Head of caudate nucleus (tissue), 42 donors: ENCODE measurements at places on chromosomes 3 and 15.

- DNase-seq, result no peak
These were observed 72.7 kb upstream of the HACD2 start for GRCh38 chr3:123657568-123657967.

DNA sequence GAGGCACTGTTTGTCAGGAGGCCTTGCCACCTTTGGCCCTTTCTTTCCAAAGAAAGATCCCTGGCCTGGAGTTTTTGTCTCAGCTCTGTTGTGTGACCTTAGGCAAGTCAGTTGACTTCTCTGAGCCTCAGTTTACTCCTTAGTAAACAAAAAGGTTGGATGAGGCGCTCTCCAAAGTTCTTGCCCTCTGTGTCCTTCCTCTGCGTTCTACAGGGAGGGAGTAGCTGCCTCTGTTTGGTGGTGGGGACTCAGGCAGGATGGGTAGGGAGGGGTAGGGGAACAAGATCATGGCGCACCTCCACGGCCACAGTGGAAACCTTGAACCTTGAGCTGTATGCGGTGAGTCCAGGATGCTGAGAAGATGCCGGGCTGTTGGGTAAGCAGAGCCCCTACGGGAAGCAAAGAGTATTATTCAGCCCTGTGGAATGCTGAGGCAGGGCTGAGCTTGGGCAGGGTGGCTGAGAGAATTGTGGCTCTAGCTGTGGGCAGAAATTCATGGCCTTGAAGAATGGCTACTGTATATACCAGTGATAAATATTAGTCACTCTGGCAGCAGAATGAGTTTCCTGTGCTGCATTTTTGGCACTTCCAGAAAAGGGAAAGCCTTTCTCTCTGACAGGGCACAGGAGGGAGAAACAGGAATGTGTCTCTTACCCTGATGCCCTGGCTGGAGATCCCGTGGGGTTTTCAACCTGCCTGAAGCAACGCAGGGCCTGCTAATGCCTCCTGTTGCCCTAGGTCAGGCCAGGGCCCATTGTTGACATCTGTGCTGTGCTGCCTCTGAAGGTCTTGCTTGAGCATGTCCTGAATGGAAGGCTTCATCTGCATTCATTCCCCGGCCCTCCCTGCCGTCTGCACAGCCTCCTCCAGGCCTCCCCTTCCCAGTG, 39.9 kb downstream of the SMAD3 start:
- no peak for DNase-seq

GRCh38 chr15:70487387-70487740, 276.0 kb downstream of the UACA start:
- DNase-seq, result no peak

DNA sequence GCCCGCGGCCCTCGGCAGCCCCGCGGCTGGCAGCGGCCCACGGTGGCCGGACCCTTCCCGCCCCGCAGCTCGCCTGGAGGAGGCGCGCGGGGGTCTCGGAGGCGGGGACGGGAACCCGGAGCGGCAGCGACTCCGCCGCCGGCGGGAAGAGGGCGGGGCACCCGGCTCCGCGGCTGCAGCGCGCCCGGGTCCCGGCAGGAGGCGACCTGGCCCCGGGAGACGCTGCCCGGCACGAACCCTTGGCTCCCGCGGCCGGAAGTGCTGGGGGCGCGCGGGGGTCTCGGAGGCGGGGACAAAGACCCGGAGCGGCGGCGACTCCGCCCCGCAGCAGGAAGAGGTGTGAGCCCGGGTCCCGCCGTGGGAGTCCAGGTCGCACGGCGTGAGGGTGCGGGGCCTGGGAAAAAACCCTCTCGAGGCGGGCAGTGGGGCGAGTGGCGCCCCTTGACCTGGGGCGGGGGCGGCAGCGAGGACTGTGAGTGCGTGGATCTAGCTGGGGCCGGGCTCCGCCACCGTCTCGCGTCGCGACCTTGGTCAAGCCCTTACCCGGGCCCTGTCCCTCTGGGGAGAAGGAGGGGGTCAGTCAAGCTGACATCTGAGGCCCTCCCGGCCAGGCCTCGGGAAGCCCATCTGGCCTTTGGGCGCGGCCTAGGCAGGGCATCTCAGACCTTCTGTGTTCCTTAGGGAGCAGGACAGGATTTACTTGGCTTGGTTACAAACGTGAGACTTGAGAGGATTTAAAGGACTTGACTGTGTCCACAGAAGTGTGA, at the start of gene CIB2:
TSS of gene CIB2 (minus strand) at position 151 of the 767 bp plus-strand sequence. CDS start 230 bp downstream, outside the sequence.
- peak; percentile 69 for DNase-seq

DNA sequence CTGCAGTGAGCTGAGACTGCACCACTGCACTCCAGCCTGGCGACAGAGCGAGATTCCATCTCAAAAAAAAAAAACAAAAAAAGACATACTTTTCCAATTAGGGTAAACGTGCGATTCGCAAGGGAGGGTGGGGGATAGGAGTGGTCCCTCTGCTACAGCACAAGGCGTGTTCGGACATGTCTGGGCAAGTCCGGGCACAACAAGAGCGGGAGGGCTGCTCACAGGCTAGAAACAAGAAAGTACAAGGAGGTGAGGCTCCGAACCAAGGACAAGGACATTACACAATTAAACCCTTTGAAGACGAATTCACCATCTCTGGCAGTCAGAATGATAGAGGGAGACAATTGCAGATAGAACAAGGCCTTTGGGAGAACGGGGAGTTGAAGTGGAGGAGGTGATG, 32.2 kb upstream of the BCL2A1 start:
- no peak for DNase-seq
